T-helper 17 cell (primary cell): ENCODE measurements at places on chromosomes 5 and 9.

GRCh38 chr9:121217609-121218292, 16.1 kb upstream of the RAB14 start:
- no peak for DNase-seq

GRCh38 chr5:168713051-168713450, 133.9 kb upstream of the PANK3 start:
- DNase-seq, result no peak

- DNase-seq, result no peak
These were observed 59.4 kb upstream of the BASP1 start for GRCh38 chr5:17157916-17158529.

DNA sequence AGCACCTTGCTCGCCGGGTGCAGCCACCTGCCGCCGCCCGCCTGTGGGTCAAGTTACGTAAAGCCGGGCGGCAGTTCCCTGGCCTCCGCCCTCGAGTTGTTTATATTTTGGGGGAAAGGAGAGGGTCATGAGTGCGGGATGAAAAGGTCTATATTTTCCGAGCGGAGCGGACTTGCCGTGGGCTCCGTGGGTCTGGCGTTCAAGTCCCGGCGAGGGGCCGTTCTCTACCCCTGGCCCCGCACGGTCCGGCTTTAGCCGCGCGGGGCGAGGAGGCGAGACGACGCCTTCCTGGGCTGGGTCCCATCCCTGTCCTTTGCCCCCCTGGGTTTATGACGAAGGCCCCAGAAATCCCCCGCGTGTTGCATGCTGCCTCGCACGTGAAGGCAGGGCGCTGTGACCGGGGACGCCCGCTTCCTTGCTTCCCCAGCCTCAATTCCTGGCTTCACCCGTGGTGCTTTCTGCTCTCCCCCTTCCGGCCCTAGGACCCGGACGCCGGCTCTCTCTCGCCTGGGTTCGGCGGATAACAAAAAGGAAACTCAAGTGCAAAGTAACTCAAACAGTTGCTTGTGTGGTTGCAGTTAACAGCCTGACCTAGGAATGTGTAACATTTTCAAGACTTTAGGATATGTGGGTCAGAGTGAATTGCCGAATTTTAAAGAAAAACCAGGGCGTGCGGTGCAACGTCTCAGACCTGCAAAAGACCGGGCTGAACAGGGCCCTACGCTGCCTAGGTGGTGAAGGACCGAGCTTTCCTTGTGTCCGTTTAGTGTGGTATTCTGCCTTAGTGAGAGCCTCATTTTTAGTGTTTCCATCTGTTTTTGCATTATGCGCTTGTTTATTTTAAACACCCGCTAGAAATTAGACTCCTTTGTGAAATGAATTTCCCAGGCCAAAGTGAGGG, 810 bp downstream of the VPS13A start:
- peak; percentile 58 for DNase-seq

GRCh38 chr9:133752739-133753446, 14.7 kb upstream of the SARDH start:
- DNase-seq, result no peak

DNA sequence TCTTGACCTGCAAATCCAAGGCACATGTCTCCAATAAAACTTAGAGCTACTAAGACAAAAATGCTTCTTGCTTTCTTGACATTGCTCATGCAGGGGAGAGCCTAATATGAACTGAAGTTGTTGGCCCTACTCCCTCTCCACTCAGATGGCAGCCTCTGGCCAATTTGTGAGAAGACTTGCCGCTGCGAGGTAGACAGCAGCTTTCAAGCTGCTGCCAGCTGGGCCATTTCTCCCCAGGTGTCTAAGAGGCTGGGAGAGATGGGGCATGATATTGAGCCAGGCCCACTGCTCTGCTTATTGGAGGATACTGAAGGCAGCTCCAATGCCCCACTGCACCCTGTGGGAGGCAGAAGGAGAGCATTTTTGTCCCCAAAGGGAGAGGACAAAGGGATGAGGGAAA, 380.5 kb downstream of the RASEF start:
- no peak for DNase-seq
